ENCODE measurements at places on chromosomes 5 and 9.
A peak's percentile ranks its signal among the peaks of the same experiment; 100 is the strongest.

DNA sequence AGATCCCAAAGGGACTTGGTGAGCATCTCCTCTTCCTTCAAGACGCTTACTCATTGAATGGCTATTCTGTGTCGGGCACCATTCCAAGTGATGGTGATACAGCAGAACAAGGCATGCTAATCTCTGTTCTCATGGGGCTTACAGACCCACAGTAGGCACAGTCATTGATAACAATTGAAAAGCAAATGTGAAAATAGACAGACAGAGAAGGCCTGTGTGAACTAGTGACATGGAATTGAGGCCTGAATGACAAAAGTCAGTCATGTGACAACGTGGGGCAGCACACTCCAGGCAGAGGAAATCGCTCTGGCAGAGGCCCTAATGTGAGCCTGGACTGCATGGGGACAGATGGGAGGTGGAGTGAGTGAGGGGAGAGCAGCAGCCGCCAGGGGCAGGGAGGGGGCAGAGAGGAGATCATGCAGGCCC lies 70.7 kb upstream of the CPLX2 start:
- DNase-seq = no peak

DNA sequence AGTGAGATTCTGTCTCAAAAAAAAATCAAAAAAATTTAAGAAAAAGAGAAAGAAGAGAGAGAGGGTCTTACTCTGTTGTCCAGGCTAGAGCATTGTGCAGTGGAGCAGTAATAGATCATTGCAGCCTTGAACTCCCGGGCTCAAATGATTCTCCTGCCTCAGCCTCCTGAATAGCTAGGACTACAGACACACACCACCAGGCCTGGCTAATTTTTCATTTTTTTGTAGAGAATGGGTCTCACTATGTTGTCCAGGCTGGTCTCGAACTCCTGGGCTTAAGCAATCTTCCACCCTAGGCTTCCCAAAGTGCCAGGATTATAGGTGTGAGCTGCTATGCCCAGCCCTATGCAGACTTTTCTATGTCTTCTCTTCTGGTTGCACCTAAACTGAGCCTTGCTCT lies 25.0 kb downstream of the RRAGA start:
- DNase-seq = no peak

GRCh38 chr9:134185536-134186011 lies 21.2 kb upstream of the RNU6ATAC start:
- peak; percentile 8 for DNase-seq

GRCh38 chr9:133823189-133824105 lies 85.3 kb upstream of the SARDH start:
- DNase-seq = no peak

DNA sequence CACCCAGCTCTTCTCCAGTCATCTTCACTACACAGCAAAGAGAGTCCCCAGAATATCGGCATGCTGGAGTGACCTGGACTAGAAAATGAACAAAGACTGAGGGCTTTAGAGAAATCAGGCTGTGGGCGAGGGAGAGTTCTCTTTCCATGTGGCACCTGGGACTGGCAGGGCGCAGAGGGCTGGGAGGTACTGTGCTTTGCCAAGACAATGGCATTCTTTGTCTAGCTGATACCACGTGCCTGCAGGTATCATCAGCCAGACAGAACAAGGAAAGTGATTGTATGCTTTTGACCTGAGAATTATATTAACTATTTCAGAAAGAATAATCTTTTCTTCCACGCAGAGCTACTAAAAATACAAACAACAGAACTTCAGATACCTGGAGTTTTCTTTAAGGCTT lies 30.5 kb downstream of the DDX31 start:
- no peak for DNase-seq

DNA sequence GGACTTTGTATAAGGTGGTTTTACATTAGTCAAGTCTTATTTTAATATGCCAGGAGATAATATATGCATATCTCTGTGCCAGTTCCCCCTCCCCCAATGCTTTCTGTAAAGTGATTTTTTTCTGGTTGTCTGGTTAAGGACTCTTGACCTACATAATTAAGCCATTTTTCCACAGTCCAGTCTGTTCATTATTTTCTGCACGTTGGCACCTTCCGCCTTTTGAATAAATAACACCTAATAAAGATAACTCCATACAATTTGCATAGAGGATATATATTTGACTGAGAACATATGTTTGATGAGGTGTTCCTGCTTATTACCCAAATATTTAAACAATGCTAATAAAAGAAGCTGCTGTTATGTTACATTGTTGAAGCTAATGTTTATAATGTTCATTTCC lies 320.9 kb downstream of the DMAC1 start:
- no peak for DNase-seq

GRCh38 chr5:6399980-6400910 lies 21.9 kb upstream of the MED10 start:
- DNase-seq = peak; percentile 69

DNA sequence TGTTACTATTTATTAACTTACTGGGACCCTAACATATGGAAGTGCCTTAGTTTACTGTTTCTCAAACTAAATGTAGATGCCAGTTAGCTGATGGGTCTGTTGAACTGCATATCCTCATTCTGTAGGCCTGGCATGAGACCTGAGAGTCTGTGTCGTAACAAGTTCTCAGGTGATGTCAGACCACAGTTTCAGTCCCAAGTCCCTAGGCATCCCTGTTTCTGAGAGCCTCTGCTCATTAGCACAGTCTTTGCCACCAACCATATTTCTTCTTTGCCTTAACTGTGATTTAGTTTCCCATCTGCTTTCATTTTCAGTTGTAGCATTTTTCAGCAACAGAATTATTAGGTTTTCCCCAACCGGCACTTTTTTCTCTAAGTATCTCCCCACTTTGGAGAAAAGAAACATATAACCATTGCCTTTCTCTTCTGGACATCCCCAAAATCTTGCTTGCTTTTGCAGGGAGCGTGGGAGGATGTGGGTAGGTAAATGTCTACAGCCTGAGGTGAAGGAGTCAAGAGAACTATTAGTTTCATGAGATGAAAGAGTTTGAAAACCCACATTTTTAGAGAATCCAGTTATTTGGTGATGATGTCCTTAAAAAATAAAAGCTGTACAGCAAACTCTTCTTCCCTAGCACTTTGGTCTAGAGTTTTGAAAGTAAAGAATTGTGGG lies 74.6 kb downstream of the NUDT12 start:
- no peak for DNase-seq
